ENCODE measurements at places on chromosomes 1 and 21.

DNA sequence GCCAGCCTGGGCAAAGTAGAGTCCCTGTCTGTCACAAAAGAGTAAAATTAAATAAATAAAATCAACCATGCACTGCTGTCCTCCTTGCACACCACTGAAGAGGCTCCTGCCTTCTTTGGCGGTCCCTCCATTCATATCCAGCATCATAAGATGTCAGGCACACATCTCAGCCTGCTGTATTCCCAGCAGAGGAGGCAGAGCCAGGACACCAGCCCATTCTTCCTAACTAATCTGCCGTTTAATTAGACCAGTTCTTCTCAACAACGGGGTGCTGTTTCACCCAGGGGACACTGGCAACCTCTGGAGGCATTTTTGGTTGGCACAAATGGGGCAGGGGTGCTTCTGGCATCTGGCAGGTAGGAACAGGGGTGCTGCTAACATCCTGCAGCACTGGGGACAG, 119.7 kb downstream of the ETS2 start:
- DNase-seq: no peak

DNA sequence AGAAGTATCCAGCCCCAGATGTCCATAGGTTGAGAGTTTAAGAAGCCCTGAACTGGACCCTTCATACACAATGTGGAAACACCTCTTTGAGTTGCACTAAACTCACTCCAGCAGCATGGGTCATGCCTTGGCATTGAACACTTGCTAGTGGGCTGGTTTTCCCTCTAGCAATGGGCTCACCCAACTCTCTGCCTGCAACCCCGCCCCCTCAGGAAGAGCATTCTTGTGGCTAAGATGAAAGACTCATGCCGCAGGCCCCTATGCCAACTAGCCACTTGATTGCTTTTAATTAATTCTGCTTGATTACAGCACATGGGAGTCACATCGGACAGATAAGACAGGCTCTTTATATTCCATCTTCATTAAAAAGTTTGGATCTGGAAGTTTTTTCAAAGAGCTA, 136.5 kb upstream of the GJB5 start:
- no peak for DNase-seq

DNA sequence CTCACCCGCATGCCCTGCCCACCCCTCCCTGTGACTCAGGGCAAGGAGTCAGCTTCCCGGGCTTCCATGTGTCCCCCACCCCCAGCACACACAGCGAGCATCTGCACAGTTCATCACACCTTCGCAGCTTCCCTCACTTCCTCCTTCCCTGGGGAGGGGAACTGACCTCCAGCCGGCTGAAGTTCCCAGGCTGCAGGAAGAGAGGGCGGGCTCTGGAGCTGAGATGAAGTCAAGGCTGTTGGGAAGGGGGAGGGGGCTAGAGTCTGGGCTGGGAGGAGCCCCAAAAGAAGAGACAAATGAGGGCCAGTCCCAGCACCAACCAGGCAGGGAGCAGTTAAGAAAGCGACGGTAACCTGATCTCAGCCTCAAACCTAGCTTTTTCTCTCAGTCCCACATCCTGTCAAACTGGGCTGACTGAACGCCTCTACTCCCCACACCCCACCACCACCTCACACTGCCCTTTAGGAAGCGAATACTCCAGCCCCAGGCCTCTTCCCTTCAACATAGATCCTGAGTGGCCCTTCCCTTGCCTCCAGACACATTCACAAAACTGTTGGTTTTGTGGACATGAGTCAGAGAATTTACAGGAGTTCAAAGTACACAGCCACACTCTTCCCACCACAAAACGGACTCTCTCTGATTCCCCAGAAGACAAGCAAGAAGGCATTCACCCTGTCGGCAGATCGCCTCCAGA, 1.8 kb downstream of the RHOC start:
- no peak for DNase-seq

DNA sequence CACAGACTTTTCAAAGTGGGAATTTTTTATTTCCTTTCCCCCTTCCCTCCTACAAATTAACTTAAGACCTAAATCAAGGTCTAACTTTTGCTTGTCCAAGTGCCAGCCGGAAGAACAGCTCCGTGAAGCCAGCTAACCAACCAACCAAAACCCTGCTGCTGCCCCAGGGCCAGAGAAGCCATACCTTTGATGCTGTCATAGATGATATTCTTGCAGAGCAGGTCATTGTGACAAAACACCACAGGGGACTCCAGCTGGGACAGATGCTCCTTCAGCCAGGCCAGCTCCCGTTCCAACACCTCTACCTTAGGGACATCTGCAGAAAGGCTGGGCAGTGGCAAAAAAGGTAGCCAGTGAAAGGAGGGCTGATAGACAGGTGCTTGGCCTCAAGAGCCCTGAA, 10.7 kb downstream of the ETNK2 start:
- DNase-seq: no peak

GRCh38 chr1:112646225-112646624, 26.6 kb downstream of the CAPZA1 start:
- no peak for DNase-seq

DNA sequence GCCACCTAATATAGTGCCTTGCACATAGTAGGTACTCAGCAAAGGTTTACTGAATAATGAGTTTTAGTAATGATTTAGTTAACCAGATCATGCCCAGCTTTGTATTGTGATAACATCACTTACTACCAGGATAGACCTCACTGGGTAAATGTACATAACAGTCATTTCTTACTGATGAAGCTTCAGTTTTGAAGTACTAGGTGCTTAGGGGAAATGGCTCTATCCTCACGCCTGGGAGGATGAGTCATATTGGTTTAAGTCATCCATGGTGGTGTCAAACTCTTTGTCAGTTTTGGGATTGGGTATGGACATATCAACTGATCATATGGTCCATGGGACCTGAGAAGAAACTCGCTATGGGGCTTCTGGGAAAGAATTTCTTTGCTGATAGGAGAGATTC, 90.6 kb upstream of the USP24 start:
- no peak for DNase-seq

GRCh38 chr1:215459136-215459535, 108.0 kb upstream of the KCTD3 start:
- DNase-seq: no peak

Data from activated CD8-positive, alpha-beta memory T cell treated with anti-CD3 and anti-CD28 coated beads for 1 hour (primary cell).